ENCODE measurements at places on chromosomes 6 and 20.
A peak's percentile ranks its signal among the peaks of the same experiment; 100 is the strongest.

GRCh38 chr6:36593569-36594028, 563 bp upstream of the SRSF3 start:
- no peaks in the 10 kb centered on the region for H3K27me3 ChIP-seq
- H3K4me1 ChIP-seq, result no peaks in the 10 kb centered on the region
- peak overlapping the region; percentile 66 for H3K4me3 ChIP-seq
- no peak for DNase-seq
- H3K36me3 ChIP-seq, result peaks cover 15% of the 10 kb centered on the region
- H3K27ac ChIP-seq, result no peak overlapping the region

- no peaks in the 10 kb centered on the region for H3K4me1 ChIP-seq
- H3K4me3 ChIP-seq, result no peak overlapping the region
- H3K27me3 ChIP-seq, result no peaks in the 10 kb centered on the region
- H3K36me3 ChIP-seq, result no peaks in the 10 kb centered on the region
Measured at GRCh38 chr20:49595811-49596561, 28.0 kb upstream of the PTGIS start.

GRCh38 chr20:37693242-37693634, 592 bp upstream of the CTNNBL1 start:
- no peaks in the 10 kb centered on the region for H3K4me1 ChIP-seq
- no peaks in the 10 kb centered on the region for H3K27me3 ChIP-seq
- H3K36me3 ChIP-seq, result no peaks in the 10 kb centered on the region
- no peak for DNase-seq
- peak overlapping the region; percentile 26 for H3K4me3 ChIP-seq
- no peak overlapping the region for H3K27ac ChIP-seq

- peaks cover 4% of the 10 kb centered on the region for H3K4me1 ChIP-seq
- no peak overlapping the region for H3K27ac ChIP-seq
- H3K27me3 ChIP-seq, result no peaks in the 10 kb centered on the region
- H3K4me3 ChIP-seq, result no peak overlapping the region
Measured at GRCh38 chr6:24924580-24925356, 11.0 kb downstream of the RIPOR2 start.

DNA sequence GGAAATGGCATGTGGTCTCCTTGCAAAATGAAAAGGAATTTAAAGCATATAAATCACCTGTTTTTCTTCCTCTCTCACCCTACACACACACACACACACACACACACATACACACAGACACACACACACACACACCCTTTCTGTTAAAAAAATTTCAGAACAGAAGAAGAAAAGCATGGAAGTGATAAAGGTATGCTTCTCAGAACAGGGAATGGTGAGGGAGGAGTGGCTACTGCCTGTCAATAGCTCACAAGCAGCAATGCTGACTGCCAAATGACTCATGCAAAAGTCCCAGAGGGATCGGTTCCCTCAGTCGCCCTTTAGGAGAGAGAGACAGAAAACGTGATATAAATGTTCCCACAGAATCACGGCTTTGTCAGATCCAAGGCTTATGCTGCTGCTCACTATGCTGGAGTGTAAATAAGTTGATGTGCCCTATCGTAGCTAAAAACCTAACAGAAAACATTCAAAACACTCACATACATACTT, 102.6 kb downstream of the IBTK start:
- no peaks in the 10 kb centered on the region for H3K36me3 ChIP-seq
- H3K27me3 ChIP-seq, result no peaks in the 10 kb centered on the region
- no peaks in the 10 kb centered on the region for H3K4me1 ChIP-seq
- H3K27ac ChIP-seq, result no peak overlapping the region

DNA sequence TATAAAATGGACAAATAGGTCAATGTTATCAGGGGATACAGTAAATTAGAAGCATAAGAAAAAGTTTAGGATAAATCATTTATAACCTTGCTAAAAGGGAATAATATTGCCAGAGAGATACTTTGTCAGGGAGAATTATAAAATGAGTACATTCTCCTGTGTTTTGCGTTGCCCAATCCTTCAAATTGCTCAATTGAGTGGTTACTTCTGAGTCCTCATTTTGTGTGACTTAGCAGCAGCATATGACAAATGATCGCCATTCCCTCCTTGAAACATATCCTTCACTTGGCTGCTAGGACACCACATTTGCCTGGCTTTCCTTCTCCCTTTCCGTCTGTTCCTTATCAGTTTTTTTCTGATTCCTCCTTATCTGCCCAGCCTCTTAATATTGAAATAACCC, 106.7 kb upstream of the FLRT3 start:
- H3K27me3 ChIP-seq, result no peaks in the 10 kb centered on the region
- no peak overlapping the region for H3K4me3 ChIP-seq
- H3K4me1 ChIP-seq, result no peaks in the 10 kb centered on the region
- H3K27ac ChIP-seq, result no peak overlapping the region
- DNase-seq, result no peak

Data from iPS DF 6.9 (cell line).